ENCODE measurements at places on chromosomes 5 and 9. TPM values are rescaled to one million over a fixed set of nuclear protein-coding genes. Genes with fewer than 3 reads are reported as not detected.

GRCh38 chr5:107615299-107615817 is 55.4 kb downstream of the EFNA5 start:
- no peak overlapping the region for H3K27ac ChIP-seq
- no peak for DNase-seq
- no peaks in the 10 kb centered on the region for H3K27me3 ChIP-seq
- peaks cover 33% of the 10 kb centered on the region for H3K4me1 ChIP-seq
- no peaks in the 10 kb centered on the region for H3K36me3 ChIP-seq

DNA sequence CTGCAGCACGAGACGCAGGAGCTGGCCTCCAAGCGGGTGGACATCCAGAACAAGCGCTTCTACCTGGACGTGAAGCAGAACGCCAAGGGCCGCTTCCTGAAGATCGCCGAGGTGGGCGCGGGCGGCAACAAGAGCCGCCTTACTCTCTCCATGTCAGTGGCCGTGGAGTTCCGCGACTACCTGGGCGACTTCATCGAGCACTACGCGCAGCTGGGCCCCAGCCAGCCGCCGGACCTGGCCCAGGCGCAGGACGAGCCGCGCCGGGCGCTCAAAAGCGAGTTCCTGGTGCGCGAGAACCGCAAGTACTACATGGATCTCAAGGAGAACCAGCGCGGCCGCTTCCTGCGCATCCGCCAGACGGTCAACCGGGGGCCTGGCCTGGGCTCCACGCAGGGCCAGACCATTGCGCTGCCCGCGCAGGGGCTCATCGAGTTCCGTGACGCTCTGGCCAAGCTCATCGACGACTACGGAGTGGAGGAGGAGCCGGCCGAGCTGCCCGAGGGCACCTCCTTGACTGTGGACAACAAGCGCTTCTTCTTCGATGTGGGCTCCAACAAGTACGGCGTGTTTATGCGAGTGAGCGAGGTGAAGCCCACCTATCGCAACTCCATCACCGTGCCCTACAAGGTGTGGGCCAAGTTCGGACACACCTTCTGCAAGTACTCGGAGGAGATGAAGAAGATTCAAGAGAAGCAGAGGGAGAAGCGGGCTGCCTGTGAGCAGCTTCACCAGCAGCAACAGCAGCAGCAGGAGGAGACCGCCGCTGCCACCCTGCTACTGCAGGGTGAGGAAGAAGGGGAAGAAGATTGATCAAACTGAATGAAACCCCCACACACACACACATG is 654 bp downstream of the PURA start:
- H3K36me3 ChIP-seq = no peaks in the 10 kb centered on the region
- H3K4me3 ChIP-seq = peak overlapping the region; percentile 84
- H3K27ac ChIP-seq = peak overlapping the region; percentile 95
- DNase-seq = peak; percentile 66

The STC2 gene
- 16.0 TPM for total RNA-seq

The ANKRD55 gene
- total RNA-seq = not detected

The C8G gene
- not detected for total RNA-seq

The ENHO gene
- 0.75 TPM for total RNA-seq

The SMIM32 gene
- total RNA-seq = not detected

The GLDC gene
- 0.39 TPM for total RNA-seq

The OMD gene
- total RNA-seq = 22.7 TPM

The DDX41 gene
- 45.5 TPM for total RNA-seq
